ENCODE measurements at places on chromosomes 7 and 10.

DNA sequence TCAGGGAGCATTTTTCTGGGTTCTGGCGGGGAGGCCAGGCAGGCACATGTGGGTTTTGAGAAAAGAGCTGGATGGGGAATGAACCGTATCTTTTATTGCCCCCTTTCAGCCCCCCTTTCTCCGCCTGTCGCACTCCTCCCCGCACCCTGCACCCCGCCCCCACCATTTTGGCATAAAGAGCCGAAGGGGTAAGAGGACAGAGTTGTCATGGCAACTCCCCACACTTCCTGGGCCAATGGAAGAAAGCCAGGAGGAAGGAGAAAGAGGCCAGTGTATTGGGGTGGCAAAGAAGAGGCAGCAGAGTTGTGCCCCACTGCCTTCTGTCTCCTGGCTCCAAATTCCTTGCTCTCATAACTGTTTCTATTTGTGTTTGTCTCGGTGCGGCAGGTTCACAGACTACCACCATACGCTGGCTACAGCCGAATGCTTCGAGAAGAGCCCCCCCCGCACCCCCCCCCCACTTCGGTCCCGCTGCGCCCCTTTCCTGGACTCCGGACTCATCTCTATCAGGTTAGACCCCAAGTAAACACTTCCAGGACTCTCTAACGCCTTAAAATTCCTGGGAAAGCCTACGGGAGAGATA is 3.4 kb downstream of the KCNIP2 start:
- peaks cover 63% of the 10 kb centered on the region for H3K4me1 ChIP-seq
- H3K27ac ChIP-seq = no peak overlapping the region
- peaks cover 3% of the 10 kb centered on the region for H3K27me3 ChIP-seq
- no peaks in the 10 kb centered on the region for H3K36me3 ChIP-seq
- no peak for DNase-seq

DNA sequence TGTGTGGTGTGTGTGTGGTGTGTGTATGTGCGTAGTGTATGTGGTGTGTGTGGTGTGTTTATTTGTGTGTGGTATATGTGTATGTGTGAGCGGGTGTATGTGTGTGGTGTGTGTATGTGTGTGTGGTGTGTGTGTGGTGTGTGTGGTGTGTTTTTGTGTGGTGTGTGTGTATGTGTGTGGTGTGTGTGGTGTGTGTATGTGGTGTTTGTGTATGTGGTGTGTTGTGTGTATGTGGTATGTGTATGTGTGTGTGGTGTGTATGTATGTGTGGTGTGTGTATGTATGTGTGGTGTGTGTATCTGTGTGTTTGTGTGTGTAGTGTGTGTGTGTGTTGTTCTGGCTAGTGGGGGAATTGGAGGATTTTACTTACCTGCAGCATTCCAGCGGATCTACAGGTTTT is 427.4 kb downstream of the PAXIP1 start:
- H3K4me3 ChIP-seq = no peak overlapping the region
- H3K36me3 ChIP-seq = no peaks in the 10 kb centered on the region
- no peak for DNase-seq

DNA sequence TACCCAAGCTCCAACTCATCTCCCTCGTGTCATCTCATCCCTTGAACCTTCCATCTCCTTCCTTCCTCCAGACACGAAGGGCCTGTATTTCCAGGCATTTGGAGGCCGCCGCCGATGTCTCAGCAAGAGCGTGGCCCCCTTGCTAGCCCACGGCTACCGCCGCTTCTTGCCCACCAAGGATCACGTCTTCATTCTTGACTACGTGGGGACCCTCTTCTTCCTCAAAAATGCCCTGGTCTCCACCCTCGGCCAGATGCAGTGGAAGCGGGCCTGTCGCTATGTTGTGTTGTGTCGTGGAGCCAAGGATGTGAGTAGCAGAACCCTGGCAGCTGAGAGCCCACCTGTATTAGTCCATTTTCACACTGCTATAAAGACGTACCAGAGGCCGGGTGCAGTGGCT is 5.5 kb downstream of the FBXO24 start:
- peaks cover 35% of the 10 kb centered on the region for H3K27me3 ChIP-seq
- no peak overlapping the region for H3K4me3 ChIP-seq
- H3K4me1 ChIP-seq = peaks cover 8% of the 10 kb centered on the region
- DNase-seq = no peak
- no peaks in the 10 kb centered on the region for H3K36me3 ChIP-seq

GRCh38 chr7:133851411-133851810 is 275.7 kb upstream of the LRGUK start:
- H3K4me3 ChIP-seq = no peak overlapping the region
- H3K27me3 ChIP-seq = no peaks in the 10 kb centered on the region
- H3K27ac ChIP-seq = no peak overlapping the region
- peaks cover 11% of the 10 kb centered on the region for H3K4me1 ChIP-seq

DNA sequence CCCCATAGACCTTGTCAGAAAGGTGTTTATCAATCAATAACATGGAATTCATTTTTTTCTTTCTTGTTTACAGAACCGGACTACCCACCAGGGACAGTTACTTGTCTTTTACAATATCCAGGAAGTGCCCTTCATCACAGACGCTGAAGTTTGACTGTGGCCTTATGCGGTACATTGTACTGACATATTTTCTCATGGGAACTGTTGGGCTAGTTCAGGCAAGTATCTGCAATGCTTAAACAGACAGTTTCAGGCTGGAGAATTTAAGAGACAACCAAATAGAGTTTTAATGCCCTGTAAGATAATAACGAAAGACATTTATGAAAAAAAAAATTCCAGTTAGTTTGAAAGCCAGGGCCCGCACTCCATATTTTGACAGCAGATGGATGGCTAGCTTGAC is 246.4 kb downstream of the GATA3 start:
- no peaks in the 10 kb centered on the region for H3K27me3 ChIP-seq
- H3K4me3 ChIP-seq = no peak overlapping the region
- peaks cover 20% of the 10 kb centered on the region for H3K4me1 ChIP-seq

GRCh38 chr10:97197030-97197500 is 11.3 kb upstream of the SLIT1 start:
- no peak for DNase-seq
- H3K4me3 ChIP-seq = no peak overlapping the region
- no peaks in the 10 kb centered on the region for H3K36me3 ChIP-seq
- no peak overlapping the region for H3K27ac ChIP-seq
- peaks cover 20% of the 10 kb centered on the region for H3K27me3 ChIP-seq

DNA sequence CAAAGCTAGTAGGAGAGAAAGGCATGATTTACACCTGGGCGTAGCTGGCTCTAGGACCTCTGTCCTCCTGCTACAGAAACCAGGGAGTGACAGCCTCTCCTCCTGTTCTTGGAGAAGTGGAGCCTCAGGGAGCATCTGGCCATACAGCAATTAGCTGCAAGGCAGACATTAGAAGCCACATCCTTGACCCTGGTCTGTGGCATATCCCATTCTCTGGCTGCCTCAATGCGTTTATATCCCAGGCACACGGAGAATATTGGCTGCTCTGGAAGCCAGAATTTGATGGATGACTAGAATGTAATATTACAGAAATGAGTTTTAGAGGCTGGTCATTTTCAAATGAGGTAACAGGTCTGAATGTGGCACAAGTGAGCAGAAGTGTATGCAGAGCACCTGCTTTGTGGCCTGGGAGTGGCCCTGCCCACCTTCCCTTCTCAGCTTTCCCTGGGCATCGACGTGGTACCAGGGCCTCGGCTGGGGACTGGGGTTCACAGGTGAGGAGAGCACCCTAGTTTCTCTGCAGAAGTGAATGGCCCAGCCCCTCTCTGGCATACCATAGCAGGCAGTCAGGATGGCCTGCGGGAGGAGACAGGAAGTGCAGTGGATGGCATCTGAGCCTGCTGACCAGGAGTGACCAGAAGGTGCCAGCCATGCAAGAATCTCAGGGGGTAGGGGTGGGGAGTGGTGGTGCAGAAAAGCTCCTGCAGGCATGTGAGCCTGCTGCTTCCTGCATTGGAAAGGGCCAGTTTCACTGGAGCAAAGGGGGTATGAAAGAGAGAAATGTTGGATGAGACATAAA is 367.2 kb upstream of the ZNF32 start:
- no peaks in the 10 kb centered on the region for H3K36me3 ChIP-seq
- H3K27ac ChIP-seq = no peak overlapping the region
- H3K4me3 ChIP-seq = no peak overlapping the region
- no peaks in the 10 kb centered on the region for H3K4me1 ChIP-seq
- no peak for DNase-seq
- no peaks in the 10 kb centered on the region for H3K27me3 ChIP-seq

DNA sequence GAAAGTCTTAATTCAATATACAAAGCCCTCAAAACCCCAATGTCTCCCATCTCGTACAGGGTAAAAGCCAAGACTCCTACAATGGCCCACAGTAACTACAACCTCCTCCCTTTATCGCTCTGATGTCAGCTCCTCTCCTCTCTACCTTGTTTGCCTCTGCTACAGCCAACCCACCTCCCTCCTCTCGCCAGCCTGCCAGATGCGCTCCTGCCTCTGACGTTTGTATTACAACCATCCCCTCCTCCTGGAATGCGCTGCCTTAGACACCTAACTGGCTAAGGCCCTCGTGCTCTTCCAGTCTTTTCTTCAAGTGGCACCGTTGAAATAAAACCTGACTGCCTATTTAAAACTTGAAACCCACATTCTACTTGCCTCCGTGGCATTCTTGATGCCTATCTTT is 115.3 kb upstream of the MYO3A start:
- no peak overlapping the region for H3K4me3 ChIP-seq
- H3K4me1 ChIP-seq = no peaks in the 10 kb centered on the region
- H3K27me3 ChIP-seq = no peaks in the 10 kb centered on the region
- no peak for DNase-seq
- no peak overlapping the region for H3K27ac ChIP-seq
- H3K36me3 ChIP-seq = no peaks in the 10 kb centered on the region
